ENCODE measurements at places on chromosomes 12 and 14. TPM values are rescaled to one million over a fixed set of nuclear protein-coding genes. Genes with fewer than 3 reads are reported as not detected.

DNA sequence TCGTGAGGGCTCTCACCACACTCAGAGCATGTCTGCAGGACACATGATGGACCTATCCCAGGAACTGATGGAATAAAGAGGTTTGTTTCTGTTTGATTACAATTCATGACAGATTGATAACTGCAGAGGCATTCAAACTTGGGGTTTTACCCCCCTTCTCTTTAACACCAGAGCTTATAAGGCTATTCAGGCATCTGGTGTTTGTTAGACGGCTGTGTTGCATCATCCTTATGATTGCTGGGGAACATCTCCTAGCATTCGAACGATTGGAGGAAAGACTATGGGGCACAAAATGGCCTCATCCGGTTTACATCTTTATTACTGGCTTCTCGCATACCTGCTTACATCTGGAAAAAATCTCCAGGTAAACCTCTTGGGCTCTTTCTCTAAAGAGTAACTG lies 191.8 kb downstream of the MSRB3 start:
- no peak for DNase-seq

DNA sequence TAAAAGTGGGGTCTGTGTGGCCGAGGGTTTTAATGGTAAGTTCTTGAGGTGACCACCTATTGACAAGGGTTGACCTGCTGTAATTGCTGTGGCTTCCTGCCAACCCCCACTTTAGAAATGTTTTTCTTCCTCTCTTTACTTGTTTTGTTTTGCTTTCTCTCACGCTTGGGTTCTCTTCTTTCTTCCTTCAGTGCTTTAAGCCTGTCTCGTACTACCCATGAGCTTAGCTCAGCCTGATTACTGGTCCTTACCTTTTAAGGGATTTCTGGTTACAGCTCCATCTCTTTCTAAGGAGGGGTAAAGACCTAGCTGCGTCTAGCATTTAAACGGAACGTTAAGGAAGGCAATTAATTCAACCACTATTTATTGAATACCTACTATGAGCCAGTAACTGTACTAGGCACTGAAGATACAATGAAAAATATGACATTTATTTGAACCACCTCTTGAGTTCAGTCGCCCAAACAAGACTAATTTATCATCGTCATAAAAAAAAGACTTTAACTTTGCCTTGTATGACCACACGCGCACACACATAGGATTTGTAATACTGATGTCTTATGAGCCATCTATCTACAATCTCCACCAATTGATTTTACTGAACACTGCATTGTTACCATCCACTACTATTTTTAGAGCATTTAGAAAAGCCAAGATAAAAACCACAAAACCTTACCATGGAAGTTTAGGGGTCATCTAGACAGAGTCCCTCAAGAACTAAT lies 888 bp upstream of the PPP1R12A start:
- no peak for DNase-seq

DNA sequence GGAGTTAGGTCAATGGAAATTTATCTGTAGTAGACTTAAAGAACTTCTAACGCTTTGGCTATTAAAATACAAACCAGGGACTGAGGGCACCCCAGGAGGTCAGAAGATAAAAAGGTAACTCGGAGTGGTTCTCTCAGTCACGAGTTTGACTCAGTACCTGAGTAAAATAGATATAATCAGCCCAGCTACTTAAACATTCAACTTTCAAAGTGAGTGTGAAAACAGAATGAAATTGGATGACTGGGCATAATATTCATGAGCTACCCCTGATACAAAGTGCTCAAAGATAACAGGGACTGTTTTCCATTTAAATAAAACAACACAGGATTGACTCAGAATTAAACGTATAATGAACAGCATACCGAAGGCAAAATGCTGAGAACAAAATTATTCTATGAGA lies 75.0 kb downstream of the FOXN3 start:
- no peak for DNase-seq

The ZBTB42 gene
- total RNA-seq = 3.3 TPM

The NKX2-1 gene
- not detected for total RNA-seq

DNA sequence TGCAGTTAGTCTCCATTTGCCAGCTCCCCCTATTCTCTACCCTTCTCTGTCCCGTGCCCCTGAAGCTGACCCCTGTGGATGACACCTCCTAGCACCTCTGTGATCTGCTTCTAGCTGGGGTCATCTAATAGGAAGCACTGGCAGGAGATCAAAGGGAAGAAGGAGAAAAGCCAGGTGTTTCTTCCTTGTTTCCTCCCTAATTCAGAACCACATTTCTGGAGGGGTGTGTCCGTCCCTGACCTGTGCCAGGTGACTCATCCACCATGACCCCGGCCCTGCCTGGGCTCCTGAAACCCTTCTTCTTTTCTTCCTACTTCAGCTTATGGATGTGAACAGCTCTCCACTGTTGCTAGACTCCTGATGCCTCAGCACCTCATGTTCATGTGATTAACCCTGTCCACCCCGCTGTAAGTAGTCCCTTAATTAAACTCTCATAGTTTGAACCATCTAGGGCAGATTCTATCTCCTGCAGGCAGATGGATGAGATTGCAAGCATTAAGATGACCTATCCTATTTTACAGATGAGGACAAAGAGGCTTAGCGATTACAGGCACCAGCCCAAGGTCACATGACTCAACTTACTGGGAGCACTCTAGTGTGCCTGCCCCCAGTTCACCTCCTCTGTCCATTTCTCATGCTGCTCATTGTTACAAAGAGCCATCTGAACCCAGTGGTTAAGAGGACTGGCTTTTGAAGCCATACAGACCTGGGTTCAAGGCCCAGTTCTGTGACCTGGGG lies 770.5 kb downstream of the MED13L start:
- DNase-seq = no peak

- DNase-seq = no peak
Measured at GRCh38 chr12:103334466-103334865, 161.3 kb downstream of the C12orf42 start.

DNA sequence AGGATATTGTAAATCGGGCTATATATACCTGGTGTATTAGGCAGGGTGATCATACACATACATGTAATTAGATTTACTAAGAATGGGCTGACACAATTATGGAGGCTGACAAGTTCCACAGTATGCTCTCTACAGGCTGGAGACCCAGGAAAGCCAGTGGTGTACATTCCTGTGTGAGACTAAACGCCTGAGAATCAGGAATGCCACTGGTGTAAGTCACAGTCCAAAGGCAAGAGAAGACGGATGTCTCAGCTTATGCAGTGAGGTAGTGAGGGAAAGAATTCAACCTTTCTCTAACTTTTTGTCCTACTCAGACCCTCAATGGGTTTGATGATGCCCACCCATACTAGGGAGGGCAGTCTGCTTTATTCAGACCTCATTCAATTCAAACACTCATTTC lies 57.1 kb downstream of the METTL25 start:
- no peak for DNase-seq

DNA sequence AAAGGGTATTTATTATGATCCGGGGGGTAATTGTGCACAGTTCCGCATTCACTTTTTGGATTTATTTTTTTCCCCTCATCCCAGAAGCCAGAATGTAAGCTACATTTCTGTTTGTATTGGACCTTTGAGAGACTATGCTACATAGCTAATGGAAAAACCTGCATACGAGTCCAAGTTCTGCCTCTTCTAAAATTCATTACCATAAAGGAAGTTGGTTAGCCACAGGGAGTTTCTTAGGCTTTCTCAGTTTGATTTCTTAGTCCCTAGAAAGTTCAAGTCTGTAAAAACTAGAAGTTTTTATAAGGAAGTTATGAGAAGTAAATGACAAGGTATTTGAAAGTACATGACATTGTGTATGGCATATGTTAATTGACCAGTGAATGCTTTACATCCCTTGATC lies 138.7 kb downstream of the PDE3A start:
- DNase-seq = no peak

DNA sequence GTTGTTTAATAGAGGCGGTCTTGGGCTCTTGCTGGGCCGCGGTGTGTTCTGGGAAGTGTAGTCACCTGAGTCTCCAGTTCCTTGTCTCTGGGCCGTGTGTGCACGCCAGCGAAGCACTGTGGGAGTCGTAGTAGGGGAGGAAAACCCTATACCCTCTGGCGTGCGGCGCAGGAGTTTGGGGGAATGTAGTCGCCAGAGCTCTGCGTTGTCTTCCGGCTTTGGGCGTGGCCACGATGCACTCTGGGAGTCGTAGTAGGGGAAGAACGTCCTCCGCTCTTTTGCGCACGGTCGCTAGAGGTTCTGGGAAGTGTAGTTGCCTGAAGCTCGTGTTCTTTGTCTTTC lies 726 bp upstream of the ZNF140 start:
- peak; percentile 100 for DNase-seq

The SLC38A4 gene
- total RNA-seq = 1.0 TPM

- no peak for DNase-seq
Measured at GRCh38 chr12:40117818-40118217, 11.9 kb upstream of the SLC2A13 start.

DNA sequence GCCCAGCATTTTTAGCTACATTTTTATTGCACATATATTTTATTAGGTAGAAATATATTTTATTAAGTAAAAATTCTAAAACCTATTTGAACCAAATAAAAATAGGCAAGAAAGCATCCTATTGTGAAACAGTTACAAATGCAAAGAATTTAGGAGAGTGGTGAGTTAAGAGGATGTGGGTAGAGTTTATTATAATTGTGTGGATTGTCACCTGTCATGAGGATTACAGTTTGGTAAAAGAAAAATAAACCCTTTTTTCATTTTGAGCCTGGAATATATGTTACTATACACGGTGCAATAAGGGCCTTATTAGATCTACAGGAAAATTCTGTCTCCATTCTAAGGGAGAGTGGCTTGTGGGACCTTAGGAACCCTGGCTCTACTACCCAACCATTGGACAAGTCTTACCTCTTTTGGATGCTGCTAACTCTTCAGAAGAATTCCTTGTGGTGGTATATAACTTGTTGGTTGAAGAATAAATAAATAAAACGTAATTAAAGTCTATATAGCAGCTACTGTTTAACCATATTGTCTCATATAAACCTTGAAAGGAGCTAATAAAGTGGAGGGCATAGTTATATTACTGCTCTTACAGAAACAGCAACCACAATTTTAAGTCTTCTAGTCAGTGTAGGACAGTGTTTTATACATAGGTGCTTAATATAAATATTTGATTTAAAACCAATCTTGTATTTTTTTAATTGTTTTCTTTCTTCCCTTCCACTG lies 67.8 kb downstream of the FGD4 start:
- no peak for DNase-seq

The EXD2 gene
- 21.0 TPM for total RNA-seq

GRCh38 chr12:8655421-8655820 lies 7.2 kb downstream of the MFAP5 start:
- DNase-seq = no peak

The KRT71 gene
- not detected for total RNA-seq

- DNase-seq = no peak
Measured at GRCh38 chr12:96462571-96463280, 26.7 kb upstream of the CFAP54 start.

The PPP1CC gene
- 98.0 TPM for total RNA-seq

DNA sequence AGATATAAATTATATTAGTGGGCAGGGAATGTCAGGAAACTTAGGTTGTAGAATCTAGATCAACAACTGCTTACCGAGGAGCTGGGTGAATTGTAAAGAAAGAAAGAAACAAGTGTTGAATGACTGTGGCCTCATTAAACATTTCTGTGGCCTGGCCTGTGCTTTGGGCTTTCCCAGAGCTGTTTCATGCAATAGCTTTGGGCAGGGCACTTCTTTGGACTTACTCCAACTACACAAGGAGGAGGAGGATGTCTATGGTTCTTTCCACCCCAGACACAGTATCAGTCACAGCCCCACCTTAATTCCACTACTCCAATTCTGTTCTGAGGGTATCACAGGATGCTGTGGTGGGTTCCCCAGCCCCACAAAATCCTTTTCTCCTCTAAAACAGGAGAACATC lies 38.0 kb downstream of the DPF3 start:
- no peak for DNase-seq

The PEBP1 gene
- 134 TPM for total RNA-seq

Data from posterior vena cava (tissue), 2 donors.